Breast epithelium (tissue), 4 donors: ENCODE measurements at places on chromosomes 2 and 18. TPM values are rescaled to one million over a fixed set of nuclear protein-coding genes. Genes with fewer than 3 reads are reported as not detected.

The SP110 gene
- total RNA-seq, result 36.9 TPM

The HSPD1 gene
- 227 TPM for total RNA-seq

GRCh38 chr18:74499633-74500032, 3.5 kb downstream of the CNDP2 start:
- peak; percentile 38 for DNase-seq

DNA sequence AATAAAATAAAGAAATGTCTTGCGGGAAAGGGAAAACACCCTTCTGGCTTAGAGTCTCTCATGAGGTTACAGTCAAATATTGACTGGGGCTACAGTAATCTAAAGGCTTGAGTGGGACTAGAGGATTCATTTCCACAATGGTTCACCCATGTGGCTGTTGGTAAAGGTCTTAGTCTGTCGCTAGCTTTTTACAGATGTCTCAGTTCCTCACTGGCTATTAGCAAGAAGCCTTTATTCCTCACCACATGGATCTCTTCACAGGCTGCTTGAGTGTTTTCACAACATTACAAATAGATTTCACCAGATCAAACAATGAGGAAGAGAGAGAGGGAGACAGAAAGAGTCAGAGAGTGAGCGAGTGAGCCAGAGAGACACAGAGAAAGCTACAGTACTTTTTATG, 8.3 kb upstream of the ZC3H15 start:
- no peak for DNase-seq

GRCh38 chr18:74132201-74132600, 15.4 kb downstream of the FBXO15 start:
- no peak for DNase-seq

GRCh38 chr2:105544591-105545377, 145.9 kb upstream of the FHL2 start:
- DNase-seq, result no peak
